ENCODE measurements at places on chromosomes 7 and 10.

DNA sequence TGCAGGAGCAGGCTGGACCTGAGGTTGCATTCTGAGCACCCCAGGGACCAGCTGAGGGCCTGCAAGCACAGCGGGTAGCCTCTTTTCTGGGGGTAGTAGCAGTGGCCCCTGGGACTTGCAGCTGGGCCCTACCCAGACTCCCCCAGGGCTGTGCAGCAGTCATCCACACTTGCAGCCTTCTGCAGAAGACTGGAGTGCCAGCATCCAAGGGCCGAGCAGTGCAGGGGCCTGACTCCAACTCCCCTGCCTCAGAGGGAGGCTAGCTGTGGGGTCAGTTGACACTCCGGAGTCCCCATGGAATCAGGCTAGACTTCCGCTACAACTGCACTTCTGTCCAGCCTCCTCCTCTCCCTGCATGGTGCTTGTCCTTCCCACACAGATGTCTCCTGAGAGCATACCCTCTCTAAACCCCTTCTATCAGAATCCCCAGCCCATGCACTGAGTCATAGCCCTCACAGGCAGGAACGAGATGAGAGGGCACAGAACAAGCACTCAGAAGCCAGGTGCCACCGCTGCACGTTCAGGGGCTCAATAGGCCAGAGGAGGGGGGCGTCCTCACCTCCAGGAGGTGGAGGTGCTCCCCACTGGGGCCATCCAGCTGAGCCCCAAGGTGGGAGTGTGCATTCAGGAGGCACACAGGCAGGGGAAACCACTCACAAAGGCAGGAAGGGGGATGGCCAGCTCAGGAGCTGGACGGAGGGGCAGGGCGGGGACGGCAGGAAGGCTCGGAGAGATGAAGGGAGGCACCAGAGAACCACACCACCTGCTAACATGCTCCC is 7.5 kb downstream of the RASGEF1A start:
- no peak for ATAC-seq

GRCh38 chr7:73681031-73681430 is 2.2 kb downstream of the DNAJC30 start:
- ATAC-seq: no peak

- no peak for ATAC-seq
Measured at GRCh38 chr10:44888886-44889285, 22.3 kb upstream of the TMEM72 start.

DNA sequence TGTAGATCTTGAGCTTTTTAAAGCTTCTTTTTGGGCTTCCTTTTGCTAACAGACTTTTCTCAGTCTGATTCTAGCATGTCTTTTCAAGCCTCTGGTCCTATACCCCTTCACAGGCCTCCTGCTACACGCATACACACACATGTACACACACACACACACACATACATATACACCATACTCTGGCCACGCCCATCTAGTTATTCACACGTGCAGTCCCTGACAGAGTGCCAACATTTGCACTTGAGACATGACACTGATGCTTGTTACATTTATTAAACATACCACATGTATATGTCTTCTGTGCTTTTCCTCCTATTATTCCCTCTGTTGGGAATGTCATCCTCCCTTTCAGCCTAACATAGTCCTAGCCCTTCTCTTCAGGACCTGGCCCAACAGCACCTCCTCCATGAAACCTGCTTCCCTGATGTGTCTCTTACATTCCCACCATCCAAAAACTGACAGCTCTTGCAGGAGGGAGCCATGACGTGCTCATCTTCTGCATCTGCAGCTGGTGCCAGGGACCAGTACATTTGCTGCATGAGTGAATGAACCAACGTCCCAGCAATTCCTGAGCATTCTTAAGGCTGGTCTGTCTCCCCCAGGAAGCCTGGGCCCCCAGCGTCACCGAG is 222.1 kb downstream of the ARHGAP12 start:
- no peak for ATAC-seq
